ENCODE measurements at places on chromosomes 4 and X.
A peak's percentile ranks its signal among the peaks of the same experiment; 100 is the strongest.

DNA sequence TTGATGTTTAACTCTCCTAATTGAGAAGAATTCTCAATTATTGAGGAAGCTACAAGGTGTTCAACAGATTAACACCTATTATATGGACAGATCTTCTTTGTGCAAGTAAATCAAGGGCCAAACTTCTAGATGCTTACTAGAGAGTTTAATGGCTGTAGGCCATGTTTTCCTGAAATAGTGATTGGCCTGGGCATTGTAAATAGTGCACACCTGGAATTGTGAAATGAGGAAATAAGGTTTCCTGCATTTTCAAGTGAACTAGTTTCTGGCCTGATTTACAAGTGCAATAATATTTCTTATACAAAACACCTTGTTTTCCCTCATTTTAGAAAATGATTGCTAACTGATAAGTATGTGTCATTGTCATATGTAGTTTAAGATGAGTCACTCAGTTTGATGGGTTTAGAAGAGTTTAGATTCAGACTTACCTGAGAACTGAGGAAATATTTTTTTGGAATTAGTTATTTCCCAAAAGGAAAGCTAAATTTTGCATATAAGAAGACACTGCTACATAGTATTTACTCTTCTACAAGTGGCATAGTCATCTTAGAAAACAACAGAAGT is 21.2 kb downstream of the AFF1 start:
- no peak for DNase-seq

DNA sequence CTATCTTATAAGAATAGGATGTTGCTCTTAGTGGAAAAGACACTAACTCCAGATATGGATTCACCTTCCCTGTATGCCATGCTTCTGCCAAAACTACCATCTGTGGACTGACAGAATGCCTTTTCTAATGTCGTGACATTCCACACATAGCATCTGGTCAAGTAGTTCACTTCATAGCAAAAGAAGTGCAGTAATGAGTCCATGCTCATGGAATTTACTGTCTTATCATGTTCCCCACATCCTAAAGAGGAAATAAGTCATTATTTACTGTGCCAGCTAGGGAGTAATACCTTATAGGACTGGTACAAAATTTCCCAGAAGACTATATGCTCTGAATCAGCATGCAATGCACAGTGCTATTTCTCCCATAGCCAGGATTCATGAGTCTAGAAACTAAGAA is 562.4 kb downstream of the TLL1 start:
- no peak for DNase-seq

GRCh38 chr4:129369361-129370010 is 273.5 kb downstream of the C4orf33 start:
- DNase-seq = no peak

- no peak for DNase-seq
These were observed 91.9 kb upstream of the PPP1R2C start for GRCh38 chrX:42869659-42870476.

GRCh38 chr4:183610033-183610432 is 49.0 kb downstream of the RWDD4 start:
- no peak for DNase-seq

- DNase-seq = no peak
These were observed 7.2 kb upstream of the IL13RA1 start for GRCh38 chrX:118720058-118720707.

- no peak for DNase-seq
These were observed 31.4 kb downstream of the MAGEB16 start for GRCh38 chrX:35829501-35829900.

- no peak for DNase-seq
These were observed 191.9 kb downstream of the MAB21L2 start for GRCh38 chr4:150773729-150774449.

- no peak for DNase-seq
These were observed 283.3 kb upstream of the DKK2 start for GRCh38 chr4:107319386-107319785.

DNA sequence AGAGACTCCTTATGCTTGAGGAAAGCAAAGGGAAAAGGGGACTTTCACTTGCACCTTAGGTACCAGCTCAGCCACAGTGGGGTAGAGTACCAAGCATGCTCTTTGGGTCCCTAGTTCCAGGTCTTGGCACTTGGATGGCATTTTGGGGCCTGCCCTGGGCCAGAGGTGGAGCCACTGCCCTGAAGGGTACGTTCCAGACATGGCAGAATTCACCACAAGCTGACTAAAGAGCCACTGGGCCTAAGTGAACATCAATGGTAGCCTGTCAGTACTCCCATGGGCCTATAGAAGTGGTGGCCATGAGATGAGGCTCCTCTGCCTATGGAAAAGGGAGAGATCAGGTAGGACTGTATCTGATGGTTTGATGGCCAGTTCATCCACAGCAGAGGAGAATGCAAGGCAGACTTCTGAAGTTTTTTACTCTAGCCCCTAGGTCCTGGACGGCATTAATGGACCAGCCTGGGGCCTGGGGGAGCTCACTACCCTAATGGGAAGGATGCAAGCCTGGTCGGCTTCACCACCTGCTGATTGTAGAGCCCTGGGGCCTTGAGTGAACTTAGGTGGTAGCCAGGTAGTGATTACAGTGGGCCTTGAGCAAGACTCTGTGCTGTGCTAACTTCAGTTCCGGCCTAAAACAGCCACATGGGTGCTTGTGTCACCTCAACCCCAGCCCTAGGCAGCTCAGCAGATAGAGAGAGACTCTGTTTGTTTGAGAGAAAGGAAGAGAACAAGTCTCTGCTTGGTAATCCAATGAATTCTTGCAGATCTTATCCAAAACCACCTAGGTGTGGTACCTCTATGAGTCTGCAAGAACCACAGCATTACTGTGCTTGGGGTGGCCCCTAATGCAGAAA is 19.8 kb upstream of the HSFX4 start:
- peak; percentile 46 for DNase-seq

GRCh38 chr4:20432088-20432487 is 180.4 kb downstream of the SLIT2 start:
- DNase-seq = no peak

DNA sequence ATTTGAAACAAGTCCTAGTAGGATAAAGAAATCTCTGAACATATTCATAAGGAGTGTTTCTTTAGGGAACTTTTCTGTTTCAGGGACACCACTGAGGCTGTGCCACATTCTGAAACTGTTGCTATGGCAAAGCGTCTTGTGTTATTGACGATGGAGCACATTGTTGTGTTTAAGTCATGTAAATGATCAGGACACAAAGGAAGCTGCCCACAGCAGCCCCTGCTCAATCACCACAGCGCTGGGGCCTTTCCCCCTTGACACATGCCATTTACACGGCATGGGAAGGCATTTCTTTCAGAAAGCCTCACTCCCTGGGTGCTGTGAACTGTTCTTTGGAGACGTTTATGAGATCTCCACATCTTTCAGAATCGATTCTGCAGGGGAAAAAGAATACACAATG is 39.8 kb upstream of the MID1 start:
- no peak for DNase-seq

DNA sequence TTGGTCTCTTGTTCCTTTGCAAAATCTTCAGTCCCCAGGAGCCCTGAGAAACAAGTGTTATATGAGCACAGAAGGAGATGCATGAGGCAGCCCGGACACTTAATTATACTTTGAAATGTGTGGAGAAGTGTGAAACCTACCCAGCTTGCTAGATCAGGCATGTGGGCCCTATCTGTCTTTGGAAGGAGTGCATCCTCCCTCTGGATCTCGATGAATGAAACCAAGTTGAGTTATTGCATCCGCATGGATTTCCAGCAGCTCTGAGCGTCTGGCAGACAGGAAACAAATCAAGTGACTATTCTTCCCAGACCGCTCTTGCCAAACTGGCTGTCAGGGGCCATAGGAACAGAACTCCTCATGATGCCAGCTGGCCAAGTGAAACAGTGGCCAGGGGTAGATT is 19.6 kb upstream of the SOWAHD start:
- no peak for DNase-seq

- DNase-seq = no peak
These were observed 770.4 kb upstream of the NDST4 start for GRCh38 chr4:115883847-115884246.

GRCh38 chr4:22434895-22435294 is 81.0 kb downstream of the ADGRA3 start:
- peak; percentile 4 for DNase-seq

- DNase-seq = no peak
These were observed 212.4 kb upstream of the TTC29 start for GRCh38 chr4:147157860-147158701.

DNA sequence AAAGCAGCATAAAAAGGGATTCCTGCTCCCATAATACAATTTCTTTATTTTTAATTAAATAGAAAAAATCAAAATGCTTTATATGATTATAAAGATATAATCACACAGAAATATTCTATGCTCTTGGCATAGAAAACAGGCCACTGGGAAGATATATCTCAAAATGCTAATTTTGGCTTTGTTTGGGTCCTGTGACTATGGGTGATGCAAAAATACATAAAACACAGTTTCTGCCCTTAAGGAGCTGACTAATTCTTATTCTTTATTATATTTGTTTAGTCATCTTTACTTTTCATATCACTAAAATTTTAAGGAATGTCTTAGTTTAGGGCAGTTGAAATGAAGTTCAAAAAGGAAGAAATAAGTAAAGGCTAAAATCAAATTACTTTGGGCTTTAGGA is 7.0 kb upstream of the BMP3 start:
- no peak for DNase-seq

GRCh38 chr4:147526272-147526654 is 45.4 kb downstream of the EDNRA start:
- DNase-seq = no peak

GRCh38 chrX:45743081-45743533 is 542.4 kb upstream of the DIPK2B start:
- DNase-seq = no peak

DNA sequence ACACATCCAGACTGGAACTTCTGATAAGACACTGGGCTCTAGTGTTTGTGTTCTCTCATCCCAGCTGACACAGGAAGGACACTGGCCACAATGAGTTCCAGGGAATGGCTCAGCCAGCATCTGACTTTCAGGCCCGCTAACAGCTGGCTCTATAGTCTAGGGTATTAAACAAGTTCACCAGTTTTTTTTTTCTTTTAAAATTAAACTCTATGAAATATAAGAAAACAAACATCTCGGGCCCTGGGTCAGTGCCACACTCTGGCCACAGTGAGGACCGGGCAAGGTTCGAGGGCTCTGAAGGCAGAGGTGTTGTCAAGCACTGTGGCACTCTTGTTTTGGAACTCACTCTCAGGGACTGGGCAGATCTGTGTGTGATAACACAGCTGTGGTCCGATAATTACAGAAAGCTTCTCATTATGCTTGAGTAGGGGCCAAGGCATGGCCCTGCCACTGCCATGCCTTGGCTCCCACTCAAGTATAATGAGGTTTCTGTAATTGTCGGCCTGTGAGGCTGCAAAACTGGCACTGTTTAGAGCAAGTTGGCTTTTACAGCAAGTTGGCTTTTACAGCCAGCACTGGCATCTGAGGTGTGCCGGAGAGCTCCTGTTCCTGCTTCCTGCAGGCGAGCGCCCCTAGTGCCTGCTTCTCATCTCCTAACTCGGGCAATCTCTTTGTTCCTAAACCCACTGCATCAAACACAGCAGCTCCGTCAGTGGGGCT is 62.8 kb downstream of the PPP1R2C start:
- peak; percentile 6 for DNase-seq

- no peak for DNase-seq
These were observed 45.8 kb upstream of the TMEM131L start for GRCh38 chr4:153420361-153420760.

- no peak for DNase-seq
These were observed 619.2 kb downstream of the RAPGEF2 start for GRCh38 chr4:159722052-159722451.

DNA sequence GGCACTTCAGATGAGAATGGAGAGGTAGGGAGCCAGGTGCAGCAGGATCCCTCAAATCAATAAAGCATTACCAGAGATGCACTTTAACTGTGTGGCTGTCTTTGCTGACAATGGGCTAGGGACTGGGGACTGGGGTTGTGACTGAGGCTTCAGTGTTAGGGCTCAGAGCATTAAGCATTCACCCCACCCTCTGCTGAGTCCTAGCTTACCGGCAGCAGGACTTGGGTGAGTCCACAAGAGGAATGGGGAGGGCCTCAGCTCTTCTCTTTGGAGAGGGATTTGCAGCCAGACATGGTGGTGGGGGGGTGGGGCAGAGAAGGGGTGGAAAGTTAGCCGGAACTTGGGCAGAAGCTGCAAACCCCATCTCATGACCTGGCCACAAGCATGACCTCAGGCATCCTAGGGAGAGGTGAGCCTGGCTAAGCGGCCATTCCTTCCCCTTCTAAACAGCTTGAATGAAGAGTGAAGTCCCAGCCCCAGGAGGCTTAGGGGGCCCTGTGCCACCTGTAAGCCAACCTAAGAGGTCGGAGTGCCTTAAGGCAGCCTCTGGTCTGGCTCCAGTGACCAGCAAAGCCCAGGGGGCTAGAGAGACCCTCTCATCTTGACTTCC is 78.4 kb downstream of the STARD8 start:
- DNase-seq = no peak
